ENCODE measurements at places on chromosomes 3 and 15. TPM values are rescaled to one million over a fixed set of nuclear protein-coding genes. Genes with fewer than 3 reads are reported as not detected.
A peak's percentile ranks its signal among the peaks of the same experiment; 100 is the strongest.

Gene LARP6
- 119 TPM for total RNA-seq

Gene USP13
- 17.8 TPM for total RNA-seq

Gene ARPIN
- 9.9 TPM for total RNA-seq

Gene ALG3
- total RNA-seq = 66.8 TPM

Gene REC114
- total RNA-seq = not detected

Gene FRMD5
- 1.2 TPM for total RNA-seq

Gene TRAIP
- 8.3 TPM for total RNA-seq

Gene CCR5
- total RNA-seq = not detected

Gene CLRN1
- total RNA-seq = not detected

Gene CMTM8
- total RNA-seq = not detected

- peaks cover 4% of the 10 kb centered on the region for H3K27me3 ChIP-seq
- DNase-seq = peak; percentile 48
- H3K36me3 ChIP-seq = peaks cover 23% of the 10 kb centered on the region
- H3K4me3 ChIP-seq = peak within 1 kb of the TSS; percentile 96
- peak within 1 kb of the TSS; percentile 95 for H3K27ac ChIP-seq
Measured at GRCh38 chr3:50340448-50341329, at the start of gene RASSF1. Gene RASSF1 (minus strand): TSS chr3:50340836. CDS start chr3:50340805, 31 bp downstream.

GRCh38 chr3:118988198-118989130, 46.2 kb downstream of the IGSF11 start:
- no peaks in the 10 kb centered on the region for H3K4me1 ChIP-seq
- H3K4me3 ChIP-seq = no peak overlapping the region
- DNase-seq = no peak
- no peaks in the 10 kb centered on the region for H3K27me3 ChIP-seq
- no peak overlapping the region for H3K27ac ChIP-seq

GRCh38 chr3:168154089-168154488, 58.4 kb upstream of the GOLIM4 start:
- H3K27ac ChIP-seq = no peak overlapping the region
- DNase-seq = no peak
- H3K4me3 ChIP-seq = no peak overlapping the region
- H3K27me3 ChIP-seq = peaks cover 12% of the 10 kb centered on the region

DNA sequence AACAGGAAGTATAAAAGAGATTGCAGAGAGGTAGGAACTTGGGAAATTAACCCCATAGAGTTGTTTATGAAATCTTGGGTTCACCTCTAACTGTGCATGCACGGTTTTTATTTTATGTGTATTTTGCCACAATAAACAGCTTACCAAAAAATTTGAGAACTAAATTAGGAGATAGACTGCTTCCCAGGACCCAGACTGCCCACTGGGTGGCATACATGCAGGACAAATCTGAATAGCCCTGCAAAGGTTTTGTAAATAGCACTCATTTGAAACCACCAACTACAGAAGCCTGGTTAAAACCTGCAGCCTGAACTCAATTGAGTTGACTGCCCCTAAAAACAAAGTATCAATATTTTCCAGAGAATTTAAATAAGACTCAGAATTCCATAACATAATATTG, 96.4 kb upstream of the SLCO2A1 start:
- no peaks in the 10 kb centered on the region for H3K27me3 ChIP-seq
- no peak overlapping the region for H3K4me3 ChIP-seq
- peaks cover 32% of the 10 kb centered on the region for H3K36me3 ChIP-seq

- no peaks in the 10 kb centered on the region for H3K36me3 ChIP-seq
- no peak overlapping the region for H3K4me3 ChIP-seq
- H3K27me3 ChIP-seq = no peaks in the 10 kb centered on the region
- peaks cover 50% of the 10 kb centered on the region for H3K4me1 ChIP-seq
Measured at GRCh38 chr3:99532246-99532645, 106.1 kb upstream of the COL8A1 start.

DNA sequence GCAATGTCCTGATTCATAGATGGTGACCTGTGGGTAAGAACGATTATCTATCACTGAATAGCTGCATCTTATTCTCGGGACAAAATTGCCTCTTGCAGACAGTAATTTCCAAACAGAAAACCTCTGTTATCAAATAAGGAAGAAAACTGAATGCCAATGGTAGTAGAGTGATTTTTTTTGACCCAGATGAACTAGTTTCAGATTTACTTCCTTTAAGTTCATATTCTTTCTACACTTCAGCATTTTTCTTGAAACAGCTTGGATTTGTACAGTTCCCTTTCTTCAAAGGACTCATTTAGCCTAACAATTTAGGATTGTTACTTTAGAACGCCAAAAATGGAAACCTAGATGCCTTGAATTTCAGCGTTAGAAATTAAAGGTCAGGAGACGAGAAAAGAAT, 14.6 kb downstream of the ETV5 start:
- no peak for DNase-seq
- H3K4me1 ChIP-seq = peaks cover 24% of the 10 kb centered on the region
- no peaks in the 10 kb centered on the region for H3K27me3 ChIP-seq

DNA sequence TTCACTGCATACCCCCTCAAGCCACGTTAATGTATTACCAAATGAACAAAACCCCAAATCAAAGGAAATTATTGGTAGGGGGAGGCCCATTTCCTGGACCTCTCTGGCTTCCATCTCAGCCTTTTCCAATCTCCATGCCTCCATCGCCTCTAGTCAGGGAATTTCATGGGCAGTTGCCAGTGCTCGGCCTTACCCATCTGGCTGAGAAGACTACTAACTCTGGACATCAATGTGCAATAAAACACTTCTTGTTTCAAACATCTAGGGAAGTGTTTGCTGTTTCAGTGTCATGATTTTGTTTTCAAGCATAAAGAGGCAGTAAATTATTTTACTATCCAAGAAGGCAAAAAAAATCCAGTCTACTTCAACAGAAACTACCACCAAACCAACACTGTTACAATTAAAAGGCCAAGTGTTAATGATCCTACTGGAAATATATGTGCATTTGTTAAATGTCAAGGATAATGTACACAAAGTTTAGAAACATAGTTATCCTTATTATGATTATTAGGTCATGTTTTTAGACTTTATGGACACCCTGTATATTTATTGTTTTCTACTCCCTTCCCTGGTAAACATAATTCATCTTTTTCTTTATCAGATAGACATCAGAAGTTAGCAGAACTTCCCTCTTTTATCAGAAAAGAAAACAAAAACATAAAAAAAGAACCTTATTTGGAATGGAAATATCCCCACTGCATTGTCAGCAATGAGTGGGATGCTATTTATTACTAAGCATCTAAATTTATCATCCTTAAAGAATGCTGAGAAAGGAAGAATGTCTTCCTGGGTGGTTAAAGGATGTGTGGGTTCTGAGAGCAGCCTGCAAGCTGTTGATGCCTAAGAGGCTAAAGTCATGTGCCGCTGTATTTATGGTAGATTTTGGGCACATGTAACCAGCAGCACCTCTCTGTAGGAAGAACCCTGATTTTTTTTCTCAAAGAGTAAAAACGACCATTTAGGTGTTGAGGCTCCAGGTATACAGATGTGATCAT, 15.2 kb downstream of the LDHAL6B start:
- peak overlapping the region; percentile 41 for H3K4me3 ChIP-seq
- peaks cover 6% of the 10 kb centered on the region for H3K27me3 ChIP-seq
- peak; percentile 85 for DNase-seq
- peak overlapping the region; percentile 86 for H3K27ac ChIP-seq
- peaks cover 55% of the 10 kb centered on the region for H3K4me1 ChIP-seq

- no peaks in the 10 kb centered on the region for H3K4me1 ChIP-seq
- no peak for DNase-seq
- H3K4me3 ChIP-seq = no peak overlapping the region
- H3K36me3 ChIP-seq = no peaks in the 10 kb centered on the region
- H3K27me3 ChIP-seq = peaks cover 31% of the 10 kb centered on the region
- H3K27ac ChIP-seq = no peak overlapping the region
Measured at GRCh38 chr3:10581716-10582115, 76.3 kb upstream of the ATP2B2 start.

DNA sequence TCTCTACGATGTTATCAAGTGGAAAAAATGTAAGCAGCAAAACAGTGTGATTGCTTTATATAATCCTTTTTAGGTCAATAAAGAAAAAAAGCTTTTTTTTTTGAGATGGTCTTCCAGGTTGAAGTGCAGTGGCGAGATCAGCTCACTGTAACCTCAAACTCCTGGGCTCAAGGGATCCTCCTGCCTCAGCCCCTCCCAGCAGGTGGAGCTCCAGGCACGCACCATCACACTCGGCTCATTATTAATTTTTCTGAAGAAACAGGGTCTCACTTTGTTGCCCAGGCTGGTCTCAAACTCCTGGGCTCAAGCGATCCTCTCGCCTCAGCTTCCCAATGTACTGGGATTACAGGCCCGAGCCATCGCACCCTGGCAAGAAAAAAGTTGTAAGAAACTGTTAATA, 17.3 kb downstream of the RNF168 start:
- peaks cover 7% of the 10 kb centered on the region for H3K4me1 ChIP-seq
- no peak overlapping the region for H3K27ac ChIP-seq
- no peaks in the 10 kb centered on the region for H3K27me3 ChIP-seq
- H3K4me3 ChIP-seq = no peak overlapping the region
- H3K36me3 ChIP-seq = peaks cover 24% of the 10 kb centered on the region
- no peak for DNase-seq

DNA sequence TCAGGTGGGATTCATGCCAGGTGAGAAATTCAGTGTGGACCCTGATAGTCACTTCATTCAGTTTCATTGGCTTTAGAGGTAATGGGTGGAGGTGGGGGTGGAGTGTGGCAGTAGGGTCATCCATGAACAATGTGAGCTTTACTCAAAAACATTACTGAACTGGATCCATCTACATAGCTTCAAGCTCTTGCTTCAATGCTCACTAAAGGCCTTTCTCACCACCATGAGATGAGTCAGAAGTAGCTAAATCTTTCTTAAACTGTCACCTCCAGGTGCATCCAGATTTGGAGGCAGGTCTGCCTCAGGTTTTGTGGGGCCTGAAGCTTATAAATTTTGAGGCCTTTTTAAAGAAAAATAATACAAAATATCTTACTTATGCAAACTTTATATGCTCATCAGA, 363.6 kb downstream of the CHST2 start:
- H3K27ac ChIP-seq = no peak overlapping the region
- H3K36me3 ChIP-seq = no peaks in the 10 kb centered on the region
- no peak overlapping the region for H3K4me3 ChIP-seq
- DNase-seq = no peak

DNA sequence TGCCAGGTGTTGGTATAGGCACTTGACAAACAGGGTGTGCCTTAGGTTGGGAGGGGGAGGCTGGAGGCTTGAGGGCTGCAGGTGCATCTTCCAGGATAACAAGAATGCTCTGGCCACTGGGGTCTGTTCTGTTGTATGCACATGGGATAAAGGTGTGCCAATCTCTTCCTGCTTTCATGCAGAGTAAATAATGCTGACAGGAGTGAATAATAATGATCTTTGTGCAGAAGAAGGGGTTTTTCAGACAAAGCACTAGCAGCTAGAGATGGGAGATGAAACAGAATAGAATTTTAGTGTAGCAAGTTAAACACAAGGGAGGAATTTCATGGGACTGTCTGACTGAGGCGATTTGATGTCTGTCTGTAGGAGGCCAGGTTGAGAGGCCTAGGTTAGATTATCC, 1.9 kb upstream of the ROPN1 start:
- no peak for DNase-seq
- peaks cover 10% of the 10 kb centered on the region for H3K27me3 ChIP-seq
- H3K4me3 ChIP-seq = no peak overlapping the region
- peaks cover 19% of the 10 kb centered on the region for H3K4me1 ChIP-seq

GRCh38 chr3:129259612-129260477, 10.4 kb downstream of the COPG1 start:
- no peaks in the 10 kb centered on the region for H3K27me3 ChIP-seq
- H3K4me1 ChIP-seq = peaks cover 22% of the 10 kb centered on the region
- no peak overlapping the region for H3K27ac ChIP-seq
- DNase-seq = no peak

DNA sequence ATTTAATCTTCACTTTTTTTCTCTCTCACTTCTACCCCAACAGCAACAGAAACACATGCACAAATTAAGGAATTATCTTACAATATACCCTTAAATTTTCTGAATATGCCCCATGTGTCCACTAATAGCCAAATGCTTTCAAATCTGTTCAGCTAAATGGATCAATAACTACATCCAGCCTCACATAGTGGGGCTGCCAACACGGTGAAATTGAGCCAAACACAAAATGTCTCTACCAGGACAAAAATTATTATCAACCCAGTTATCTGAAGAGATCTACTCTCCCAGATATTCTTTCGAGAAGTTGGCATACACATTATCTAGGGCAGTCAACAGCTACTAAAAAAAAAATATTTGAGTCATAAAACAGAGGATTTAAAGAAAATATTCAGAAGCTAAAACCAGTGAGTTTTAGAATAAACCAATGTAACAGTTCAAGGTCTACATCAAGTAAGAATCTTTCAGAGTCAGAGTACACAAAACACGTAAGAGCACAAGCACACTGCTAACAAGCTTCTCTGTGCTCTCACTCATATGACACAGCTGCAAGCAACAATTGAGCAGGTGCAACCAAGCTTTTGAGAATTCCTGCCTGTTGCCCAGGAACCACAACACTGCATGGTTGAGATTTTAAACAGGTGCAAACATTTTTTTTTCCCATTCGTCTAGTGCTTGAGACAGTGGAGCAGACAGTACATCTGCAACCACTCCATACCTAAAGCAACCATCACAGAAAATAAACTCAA, 247.7 kb downstream of the ZBTB20 start:
- no peaks in the 10 kb centered on the region for H3K27me3 ChIP-seq
- DNase-seq = no peak
- H3K27ac ChIP-seq = no peak overlapping the region
- no peak overlapping the region for H3K4me3 ChIP-seq
- no peaks in the 10 kb centered on the region for H3K36me3 ChIP-seq
- peaks cover 19% of the 10 kb centered on the region for H3K4me1 ChIP-seq

DNA sequence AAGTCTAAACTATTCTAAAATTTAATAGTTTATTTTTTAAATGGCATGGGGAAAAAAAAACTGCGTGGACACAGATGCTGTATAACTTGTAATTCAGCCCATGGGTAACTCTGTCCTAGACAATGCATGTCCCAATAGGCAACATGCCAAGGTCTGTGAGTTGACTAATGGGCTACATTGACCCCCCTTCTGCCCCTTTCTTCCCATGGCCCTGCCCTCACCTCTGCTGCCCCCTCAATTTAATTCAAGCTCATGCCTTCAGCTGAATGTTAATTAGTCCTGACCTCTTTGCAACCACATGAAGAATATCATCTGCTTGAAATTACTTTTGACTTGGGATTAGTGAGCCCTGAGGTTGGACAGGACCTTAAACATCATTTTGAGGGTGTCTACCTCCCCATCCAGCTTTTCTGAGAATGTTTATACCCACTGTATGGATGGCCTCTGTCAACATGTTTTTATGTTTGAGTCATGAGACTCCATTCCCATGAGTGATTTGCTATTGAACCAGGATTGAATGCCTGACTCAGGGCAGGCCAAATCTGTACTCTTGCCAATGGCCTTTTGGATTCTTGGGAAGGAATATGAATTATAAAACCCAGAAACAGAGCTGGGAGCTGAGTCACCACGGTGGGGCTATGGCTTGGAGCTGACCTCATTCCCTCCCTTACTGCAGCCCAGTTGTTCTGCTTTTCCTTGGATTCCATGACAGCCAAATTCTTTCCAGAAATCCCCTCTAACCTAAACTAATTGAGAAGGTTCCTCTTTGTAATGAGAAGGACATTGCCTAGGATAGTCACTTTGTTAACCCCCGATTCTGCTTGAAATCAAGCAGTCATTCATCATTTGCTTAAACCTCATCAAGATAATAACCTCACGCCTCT, 33.5 kb upstream of the PDE8A start:
- peak overlapping the region; percentile 95 for H3K27ac ChIP-seq
- no peaks in the 10 kb centered on the region for H3K36me3 ChIP-seq
- H3K4me1 ChIP-seq = peaks cover 45% of the 10 kb centered on the region
- H3K27me3 ChIP-seq = peaks cover 3% of the 10 kb centered on the region
- peak overlapping the region; percentile 31 for H3K4me3 ChIP-seq

GRCh38 chr3:55615039-55615693, 128.1 kb upstream of the WNT5A start:
- peaks cover 27% of the 10 kb centered on the region for H3K4me1 ChIP-seq
- DNase-seq = no peak
- no peaks in the 10 kb centered on the region for H3K36me3 ChIP-seq
- H3K4me3 ChIP-seq = no peak overlapping the region
- H3K27me3 ChIP-seq = peaks cover 7% of the 10 kb centered on the region

All from HFFc6 (cell line).